ENCODE measurements at places on chromosomes 5 and 9.
A peak's percentile ranks its signal among the peaks of the same experiment; 100 is the strongest.

DNA sequence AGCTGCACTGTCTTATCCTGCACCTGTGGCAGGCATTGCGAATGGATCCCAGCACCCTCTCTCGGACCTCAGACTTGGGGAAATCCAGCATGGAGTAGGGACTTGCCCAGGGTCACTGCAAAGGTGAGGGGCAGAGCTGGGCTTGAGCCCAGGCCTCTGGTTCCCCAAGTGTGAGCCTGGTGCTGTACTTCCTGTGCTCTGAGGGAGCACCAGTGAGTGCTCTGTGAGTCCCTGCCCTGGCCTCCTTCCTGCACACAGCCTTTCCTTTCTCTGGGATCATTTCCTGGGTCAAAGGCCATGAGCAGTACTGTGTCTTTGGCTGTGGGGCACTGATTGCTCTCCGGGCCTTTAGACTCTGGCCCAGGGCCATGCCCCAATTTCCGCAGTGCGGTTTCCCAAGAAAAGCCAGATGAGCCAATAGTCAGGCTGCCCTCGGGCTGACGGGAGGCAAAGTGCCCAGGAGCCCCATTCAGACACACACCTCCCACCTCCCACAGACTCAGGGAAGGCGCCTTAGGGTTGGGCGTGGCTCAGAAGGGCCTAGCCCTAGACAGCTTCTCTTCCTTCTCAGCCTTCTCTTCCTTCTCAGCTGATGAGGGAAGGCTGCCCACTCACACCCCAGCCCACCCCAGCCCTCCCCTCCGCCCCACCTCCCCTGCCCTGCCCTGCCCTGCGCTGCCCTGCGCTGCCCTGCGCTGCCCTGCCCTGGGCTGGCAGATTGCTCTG lies 23.3 kb upstream of the TRIM14 start:
- no peak for DNase-seq

DNA sequence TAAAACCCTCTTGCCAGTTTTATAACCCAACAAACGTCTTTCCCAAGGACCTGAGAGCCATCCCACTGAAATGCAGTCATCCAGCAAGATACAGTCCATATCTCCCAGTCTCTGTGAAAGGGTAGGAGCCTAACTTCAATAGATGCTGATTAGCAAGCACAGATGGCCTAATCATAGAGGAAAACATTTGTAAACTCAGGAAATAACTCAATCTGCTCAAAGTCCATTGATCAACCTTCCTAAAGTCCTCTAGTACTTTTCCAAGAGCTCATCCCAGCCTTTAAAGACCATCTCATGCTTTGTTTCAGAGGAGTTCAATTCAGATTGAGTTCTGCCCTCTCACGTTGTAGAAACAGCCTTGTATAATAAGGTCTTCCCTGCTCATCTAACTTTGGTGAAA lies 324.2 kb downstream of the MRPS30 start:
- no peak for DNase-seq

- DNase-seq = no peak
Measured at GRCh38 chr9:96186591-96187011, 115.4 kb downstream of the HSD17B3 start.

DNA sequence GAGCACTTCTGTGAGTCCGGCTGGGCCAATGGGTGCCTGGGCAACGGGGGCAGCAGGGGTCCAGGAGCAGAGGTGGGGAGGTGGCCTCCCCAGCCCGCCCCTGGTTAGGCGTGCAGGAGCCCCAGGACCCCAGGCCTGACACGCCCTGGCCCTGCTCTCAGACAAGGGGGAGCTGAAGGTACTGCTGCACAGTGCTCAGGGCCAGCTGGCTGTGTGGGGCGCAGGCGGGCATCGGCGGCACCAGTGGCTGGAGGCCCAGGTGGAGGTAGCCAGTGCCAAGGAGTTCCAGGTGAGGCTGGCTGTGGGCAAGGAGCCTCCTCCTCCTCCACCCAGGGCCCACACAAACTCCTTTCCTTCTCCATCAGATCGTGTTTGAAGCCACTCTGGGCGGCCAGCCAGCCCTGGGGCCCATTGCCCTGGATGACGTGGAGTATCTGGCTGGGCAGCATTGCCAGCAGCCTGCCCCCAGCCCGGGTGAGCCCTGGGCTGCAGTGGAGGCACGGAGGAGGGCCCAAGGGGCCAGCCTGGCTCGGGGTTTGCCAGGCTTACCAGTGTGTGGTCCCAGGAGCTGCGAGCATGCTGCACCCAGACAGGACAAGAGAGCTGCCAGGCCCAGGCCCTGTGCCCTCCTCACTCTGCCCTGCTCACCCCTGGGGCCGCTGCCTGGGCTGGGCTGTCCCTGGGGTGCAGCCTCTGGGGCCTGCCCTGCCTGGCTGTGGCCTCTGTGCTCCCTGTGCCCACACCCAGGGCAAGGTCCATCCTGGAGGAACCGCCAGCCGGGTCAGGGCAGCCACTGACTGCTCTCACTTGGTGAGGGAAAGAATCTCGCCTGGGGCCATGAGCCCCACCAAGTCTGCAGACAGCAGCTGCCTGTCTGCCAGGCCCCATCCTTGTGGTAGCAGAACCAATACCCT lies 7.0 kb downstream of the MAMDC4 start:
- peak; percentile 2 for DNase-seq

DNA sequence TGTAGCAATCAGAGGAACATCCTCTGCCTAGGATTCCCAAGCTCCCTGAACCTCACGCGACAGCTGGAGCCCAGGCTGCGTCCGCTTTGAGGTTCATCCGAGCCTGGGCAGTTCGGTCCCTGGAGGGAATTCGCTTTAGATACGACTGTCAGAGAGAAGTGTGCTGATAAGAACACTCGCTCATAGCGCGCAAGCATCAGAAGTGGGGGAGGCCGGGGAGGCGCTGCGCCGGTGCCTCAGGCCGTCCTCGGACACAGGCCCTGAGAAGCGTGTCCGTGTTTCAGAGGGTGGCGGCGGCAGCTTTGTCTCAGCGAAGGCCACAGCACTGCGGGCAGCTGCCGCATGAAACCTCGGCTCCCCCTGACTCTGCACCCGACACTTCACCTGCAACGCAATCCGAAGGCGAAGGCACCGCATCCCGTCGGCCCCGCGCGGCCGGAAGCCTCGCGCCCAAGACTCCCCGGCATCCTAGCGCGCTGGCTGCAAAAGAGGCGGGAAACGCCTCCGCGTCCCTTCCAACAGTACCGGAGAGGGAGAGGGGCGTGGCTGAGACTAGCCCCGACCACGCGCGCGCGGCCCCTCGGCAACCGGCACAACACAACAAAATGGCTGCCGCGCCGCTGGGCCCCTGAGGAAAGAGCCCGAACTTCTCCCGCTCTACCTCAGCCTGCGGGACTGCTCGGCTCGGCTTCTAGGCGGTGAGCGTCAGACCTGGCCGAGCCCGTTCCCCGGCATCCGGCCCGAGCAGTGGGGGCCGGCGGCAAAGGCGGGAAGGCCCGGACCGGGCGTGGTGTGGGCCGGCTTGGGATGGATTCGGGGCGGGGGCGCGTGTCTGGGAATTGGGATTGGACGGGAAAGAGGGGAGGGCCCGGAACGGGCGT lies at the start of gene CNTRL:
Gene CNTRL (plus strand): TSS at position 586 of the 881 bp plus-strand sequence. CDS start 13,372 bp downstream, outside the sequence.
- DNase-seq = peak; percentile 88

- DNase-seq = no peak
Measured at GRCh38 chr5:154614125-154614524, 136.1 kb upstream of the HAND1 start.

- DNase-seq = no peak
Measured at GRCh38 chr5:149733129-149733900, 3.2 kb downstream of the PPARGC1B start.

DNA sequence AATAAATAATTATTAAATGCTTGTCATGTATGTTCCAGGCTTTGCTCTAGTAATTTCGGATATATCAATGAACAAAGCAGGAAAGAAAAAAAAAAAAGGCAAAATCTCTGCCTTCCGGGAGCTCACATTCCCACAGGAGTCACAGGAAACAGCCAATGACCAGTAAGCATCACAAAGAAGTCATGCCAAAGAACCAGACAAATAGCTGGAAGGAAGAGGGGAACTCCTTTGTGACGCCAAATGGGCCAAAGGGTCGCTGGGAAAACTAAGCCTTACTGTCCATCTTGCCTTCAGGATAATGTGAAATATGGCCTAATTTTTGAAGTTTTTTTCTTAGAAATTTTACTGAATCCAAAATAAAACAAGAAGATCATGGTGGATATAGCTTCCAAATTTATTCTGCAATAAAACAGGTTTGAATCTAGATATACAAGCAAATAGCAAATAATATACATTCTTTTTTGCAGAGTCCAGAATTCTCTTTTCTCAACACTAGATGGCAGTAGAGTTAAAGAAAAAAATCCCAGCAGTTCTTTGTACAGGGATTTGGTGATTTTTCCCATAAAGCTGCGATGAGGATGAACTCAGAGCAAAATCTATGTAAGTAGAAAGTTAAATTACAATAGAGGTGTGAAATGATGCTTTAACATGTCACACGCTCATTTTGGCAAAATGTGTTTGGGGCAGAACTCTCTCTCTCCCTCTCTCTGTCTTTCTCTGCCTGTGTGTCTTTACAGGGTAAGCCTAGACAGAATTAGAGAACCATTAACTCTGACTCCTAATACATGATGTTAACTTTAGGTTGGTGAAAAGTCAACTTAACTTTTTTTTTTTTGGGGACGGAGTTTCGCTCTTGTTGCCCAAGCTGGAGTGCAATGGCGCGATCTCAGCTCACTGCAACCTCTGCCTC lies 60.0 kb upstream of the TUT7 start:
- DNase-seq = no peak

GRCh38 chr5:161507591-161507990 lies 38.9 kb downstream of the GABRB2 start:
- no peak for DNase-seq

GRCh38 chr5:163604013-163604412 lies 98.6 kb downstream of the MAT2B start:
- no peak for DNase-seq

DNA sequence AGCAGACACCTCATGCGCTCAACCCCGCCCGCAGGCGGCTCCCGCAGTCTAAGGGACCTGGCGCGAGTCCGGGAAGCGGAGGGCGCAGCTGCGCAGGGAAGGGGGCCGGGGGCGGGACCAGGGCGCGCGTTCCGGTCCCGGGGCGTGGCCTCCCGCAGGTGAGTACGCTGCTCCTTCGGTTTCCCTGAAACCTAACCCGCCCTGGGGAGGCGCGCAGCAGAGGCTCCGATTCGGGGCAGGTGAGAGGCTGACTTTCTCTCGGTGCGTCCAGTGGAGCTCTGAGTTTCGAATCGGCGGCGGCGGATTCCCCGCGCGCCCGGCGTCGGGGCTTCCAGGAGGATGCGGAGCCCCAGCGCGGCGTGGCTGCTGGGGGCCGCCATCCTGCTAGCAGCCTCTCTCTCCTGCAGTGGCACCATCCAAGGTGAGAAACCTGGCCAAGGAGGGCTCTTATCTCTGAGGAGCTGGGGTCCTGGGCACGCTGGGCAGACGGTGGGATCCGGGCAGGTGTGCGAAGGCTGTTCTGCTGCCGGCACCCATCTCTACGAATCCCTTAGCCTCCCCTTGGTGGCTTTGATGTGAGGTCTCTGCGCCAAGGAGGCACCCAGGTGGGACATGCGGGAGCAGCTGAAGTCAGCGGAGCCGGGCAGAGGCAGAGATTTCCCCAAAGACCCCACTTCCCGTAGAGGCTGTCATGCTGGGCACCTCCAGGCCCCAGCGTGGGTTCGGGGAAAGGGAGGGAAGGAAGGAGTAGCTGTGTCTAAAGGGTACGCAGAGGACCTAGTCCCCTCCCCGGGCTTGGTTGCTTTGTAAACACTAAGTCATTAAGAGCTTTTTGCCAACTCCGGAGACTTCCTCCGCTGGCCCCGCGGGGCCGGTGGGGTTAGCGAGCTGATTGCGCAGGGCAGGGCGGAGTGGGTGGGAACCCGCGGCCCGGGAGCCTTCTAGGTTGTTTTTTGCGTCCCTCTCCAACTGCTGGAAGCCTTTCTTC lies at the start of gene F2RL1:
Gene F2RL1 (plus strand): TSS at position 187 of the 988 bp plus-strand sequence. CDS start 153 bp downstream, at position 340.
- DNase-seq = peak; percentile 53

GRCh38 chr5:158756871-158757270 lies 342.8 kb downstream of the EBF1 start:
- DNase-seq = no peak

- DNase-seq = no peak
Measured at GRCh38 chr9:137228506-137228967, 1.2 kb downstream of the RNF224 start.

DNA sequence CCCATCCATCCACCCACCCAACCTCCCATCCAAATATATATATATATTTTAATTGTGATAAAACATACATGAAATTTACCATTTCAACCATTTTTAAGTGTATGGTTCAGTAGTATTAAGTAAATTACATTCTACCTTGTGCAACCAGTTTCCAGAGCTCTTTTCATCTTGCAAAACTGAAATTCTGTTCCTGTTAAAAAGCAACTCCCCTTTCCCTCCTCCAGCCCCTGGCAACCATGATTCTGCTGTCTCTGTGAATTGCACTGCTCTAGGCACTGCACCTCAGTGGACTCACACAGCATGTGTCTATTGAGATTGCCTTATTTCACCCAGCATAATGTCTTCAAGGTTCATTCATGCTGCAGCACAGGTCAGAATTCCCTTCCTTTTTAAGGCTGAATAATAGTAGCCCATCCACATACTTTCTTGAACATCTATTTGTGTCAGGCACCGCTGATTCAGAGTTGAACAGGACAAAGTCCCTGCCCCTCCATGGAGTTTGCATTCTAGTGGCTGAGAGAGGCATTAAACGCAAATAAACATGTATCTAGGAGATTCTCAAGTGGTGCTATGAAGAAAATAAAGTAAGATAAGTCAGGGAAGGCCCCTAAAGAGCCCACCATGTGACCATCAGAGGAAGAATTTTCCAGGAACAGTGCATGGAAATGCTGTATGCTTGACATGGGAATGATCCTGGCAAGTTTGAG lies 24.0 kb downstream of the CSF1R start:
- no peak for DNase-seq

DNA sequence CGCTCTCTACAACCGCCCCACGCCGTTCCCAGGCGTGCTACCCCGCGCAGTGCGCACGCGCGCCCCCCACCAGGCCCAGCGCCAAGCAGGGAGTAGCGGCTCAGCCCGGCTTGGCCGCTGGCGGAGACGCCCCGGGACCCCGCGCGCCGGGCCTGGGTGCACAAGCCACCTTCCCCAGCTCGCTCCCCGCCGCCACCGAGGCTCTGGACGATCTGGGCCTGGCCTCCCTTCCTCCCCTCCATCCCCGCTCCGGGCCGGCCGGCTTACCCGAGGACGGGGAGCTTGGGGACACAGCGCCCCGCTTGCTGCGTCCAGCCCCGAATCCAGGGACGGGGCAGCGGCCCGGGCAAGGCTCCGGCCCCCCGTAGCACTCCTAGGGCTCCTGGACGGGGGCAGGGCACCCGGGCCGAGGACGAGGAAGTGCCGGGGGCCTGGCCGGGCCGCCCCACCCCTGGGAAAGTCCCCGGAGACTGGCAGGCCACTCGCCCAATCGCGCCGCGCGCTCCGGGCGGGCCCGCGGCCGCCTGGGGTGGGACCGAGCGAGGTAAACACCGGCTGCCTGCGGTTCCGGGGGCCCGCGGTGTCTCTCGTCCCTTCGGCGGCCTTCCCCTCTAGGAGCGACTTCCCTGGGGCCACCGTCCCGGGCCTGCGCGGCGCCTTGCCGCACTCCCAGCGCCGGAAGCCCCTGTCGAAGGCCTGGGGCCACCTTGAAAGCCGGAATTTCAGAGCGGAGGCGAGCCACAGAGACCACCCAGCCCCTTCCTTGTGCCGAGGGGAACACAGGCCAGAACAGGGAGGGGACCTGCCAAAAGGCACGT lies at the start of gene TNIP1:
Gene TNIP1 (minus strand): TSS at position 422 of the 818 bp plus-strand sequence. CDS start 15,939 bp downstream, outside the sequence.
- peak; percentile 91 for DNase-seq

Measured in T-helper 2 cell (primary cell).